ENCODE measurements at places on chromosomes 7 and 10.

GRCh38 chr7:23544913-23545354, 13.2 kb upstream of the TRA2A start:
- DNase-seq, result peak; percentile 38

DNA sequence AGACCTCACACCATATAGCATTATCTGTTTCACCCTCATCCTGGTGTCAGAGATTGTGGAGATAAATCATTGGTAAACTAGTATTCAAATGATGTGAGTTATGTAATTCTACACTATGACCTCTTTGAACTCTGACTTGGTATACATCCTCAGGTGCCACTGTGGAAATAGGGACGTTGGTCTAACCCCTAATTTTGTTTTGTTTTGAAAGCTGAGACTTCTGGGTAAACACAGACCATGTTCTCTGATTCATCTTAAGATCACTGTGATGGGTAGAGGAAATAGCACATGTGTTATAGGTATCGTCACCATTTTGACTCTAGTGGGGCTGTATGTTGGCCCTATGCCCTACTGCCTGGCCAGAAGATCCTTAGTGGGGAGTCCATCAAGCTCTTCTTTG, 241.6 kb downstream of the CCDC7 start:
- no peak for DNase-seq

GRCh38 chr10:1961989-1962388, 224.7 kb upstream of the ADARB2 start:
- no peak for DNase-seq

DNA sequence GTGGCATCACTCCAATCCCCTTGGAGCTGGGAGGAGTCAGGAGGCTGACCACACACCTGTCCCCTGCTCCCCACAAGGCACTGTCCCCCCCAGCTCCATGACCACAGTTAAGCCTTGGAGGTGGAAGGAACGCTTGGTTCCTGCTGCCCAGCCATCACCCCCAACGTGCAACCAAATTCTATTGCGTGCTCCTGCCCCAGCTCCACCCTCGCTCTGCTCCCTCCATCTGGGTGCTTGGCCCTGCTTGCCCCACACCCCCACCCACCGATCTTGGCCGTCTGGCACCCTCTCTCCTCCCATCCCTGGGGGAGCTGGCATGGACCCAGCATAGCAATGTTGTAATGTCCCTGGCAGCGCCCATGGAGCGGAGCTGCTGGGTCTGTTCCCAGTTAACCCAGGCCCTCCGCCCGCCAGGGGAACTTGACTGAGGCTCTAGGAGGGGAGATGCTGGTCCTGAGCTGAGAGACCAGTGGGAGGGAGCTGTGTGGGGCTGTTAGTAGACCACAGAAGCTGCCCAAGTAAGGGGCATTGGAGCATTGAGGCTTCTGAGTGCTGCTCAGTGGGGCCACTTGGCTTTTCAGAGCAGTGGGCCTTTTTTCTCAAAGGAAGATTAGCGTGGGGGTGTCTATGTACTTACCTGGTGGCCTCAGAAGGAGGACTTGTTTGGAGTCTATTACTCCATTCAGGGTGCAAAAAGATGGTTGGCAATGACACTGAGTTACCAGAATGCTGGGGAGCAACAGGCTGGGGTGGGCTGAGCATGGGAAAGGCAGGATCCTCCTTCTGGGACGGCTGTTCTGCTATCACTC, 1.1 kb downstream of the EPHB6 start:
- DNase-seq, result no peak

GRCh38 chr7:38476764-38477163, 154.4 kb downstream of the AMPH start:
- no peak for DNase-seq

GRCh38 chr10:106894692-106895091, 269.8 kb downstream of the SORCS1 start:
- DNase-seq, result no peak

GRCh38 chr7:95530881-95531280, 45.1 kb downstream of the ASB4 start:
- no peak for DNase-seq

GRCh38 chr10:131195558-131196159, 115.9 kb downstream of the TCERG1L start:
- DNase-seq, result no peak

DNA sequence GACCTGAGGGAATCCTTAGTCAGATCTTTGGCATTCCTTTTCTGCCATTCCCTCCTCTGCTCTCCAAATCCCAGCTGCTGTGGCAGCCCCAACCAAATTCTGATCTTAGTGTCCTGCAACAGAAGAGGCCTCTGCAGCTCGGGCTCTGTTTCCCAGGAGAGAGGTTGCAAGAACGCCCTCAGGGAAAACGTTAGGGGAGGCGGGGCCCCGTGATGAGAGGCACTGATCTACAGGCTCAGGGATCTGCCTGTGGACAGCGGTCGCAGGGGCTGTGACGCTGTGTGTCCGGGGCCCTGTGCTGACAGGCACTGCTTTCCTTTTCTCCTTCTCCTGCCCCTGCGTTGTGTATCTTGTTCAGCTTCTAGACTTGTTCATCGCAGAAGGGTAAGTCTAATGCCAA, 57.3 kb upstream of the DPYSL4 start:
- no peak for DNase-seq

GRCh38 chr7:105655067-105655466, 73.8 kb upstream of the EFCAB10 start:
- no peak for DNase-seq

- DNase-seq, result no peak
Measured at GRCh38 chr10:51156926-51157325, 82.6 kb downstream of the PRKG1 start.

GRCh38 chr10:24430591-24430990, 221.7 kb downstream of the KIAA1217 start:
- no peak for DNase-seq

DNA sequence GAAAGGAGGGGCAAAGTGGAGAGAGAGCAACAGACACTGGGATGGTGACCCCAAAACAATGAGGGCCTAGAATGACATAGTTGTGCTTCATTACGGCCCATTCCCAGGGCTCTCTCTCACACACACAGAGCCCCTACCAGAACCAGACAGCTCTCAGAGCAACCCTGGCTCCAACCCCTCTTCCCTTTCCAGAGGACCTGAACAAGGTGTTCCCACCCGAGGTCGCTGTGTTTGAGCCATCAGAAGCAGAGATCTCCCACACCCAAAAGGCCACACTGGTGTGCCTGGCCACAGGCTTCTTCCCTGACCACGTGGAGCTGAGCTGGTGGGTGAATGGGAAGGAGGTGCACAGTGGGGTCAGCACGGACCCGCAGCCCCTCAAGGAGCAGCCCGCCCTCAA, 20.7 kb downstream of the PRSS2 start:
- DNase-seq, result no peak

DNA sequence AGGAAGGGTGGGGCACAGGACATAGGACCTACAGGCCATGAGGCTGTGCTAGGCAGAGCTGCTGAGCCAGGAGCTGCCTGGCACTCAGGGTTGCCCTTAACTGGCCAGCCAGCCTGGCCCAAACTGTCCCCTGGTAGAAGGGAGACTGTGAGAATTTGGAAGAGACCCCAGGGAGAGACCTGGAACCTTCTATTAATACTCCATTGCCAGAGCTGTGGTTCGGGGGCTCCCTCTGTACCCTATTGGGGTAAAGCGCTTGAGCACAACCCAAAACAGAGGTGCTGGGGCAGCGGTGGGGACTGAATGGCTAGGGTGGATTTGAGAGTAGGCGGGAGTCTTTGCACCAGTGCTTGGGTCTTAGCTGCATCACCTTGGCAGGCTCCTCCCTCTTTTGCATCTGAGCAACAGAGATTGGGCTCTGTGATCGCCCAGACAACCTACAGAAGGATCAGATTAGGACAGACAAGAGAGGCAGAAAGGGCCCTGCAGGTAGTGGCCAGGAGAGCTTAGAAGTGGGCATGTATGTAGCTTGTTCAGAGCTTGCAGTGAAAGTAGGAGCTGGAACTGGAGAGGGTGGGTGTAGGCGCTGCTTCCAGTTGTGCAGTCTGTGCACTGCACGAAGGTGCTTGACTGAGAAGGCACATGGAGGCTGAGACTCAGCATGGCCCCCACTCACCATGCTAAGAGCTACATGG, 53.3 kb downstream of the ADCYAP1R1 start:
- DNase-seq, result no peak

GRCh38 chr7:75621124-75621523, 117.6 kb downstream of the HIP1 start:
- no peak for DNase-seq

GRCh38 chr10:86048571-86048970, 318.0 kb downstream of the GRID1 start:
- no peak for DNase-seq

DNA sequence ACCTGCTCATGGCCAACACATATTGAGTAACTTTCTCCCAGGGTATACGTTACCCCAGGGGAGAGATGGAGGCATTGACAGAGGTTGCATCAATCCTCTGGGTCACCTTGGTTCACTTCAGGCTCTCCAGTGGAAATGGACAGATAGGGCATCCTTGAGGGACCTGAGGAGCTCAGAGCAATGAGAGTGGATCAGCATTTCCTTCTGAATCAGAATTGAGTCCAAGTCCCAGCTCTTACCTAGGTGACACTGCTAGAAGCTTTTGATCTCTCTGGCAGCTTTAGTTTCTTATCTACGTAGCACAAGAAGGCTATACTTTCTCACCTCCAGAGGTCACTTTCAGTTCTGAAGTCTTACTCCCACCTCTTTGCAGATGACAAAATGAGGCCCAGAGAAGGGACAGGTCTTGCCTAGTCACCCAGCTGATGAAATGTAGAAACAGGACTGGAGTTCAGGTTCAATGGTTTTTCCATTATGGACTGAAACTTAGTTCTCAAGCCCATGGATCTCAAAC, 35.2 kb downstream of the PANK1 start:
- no peak for DNase-seq

GRCh38 chr10:94194256-94194655, 168.5 kb downstream of the NOC3L start:
- DNase-seq, result no peak

GRCh38 chr7:120586571-120586970, 271.4 kb downstream of the TSPAN12 start:
- DNase-seq, result no peak

GRCh38 chr7:36965625-36966024, 241.3 kb upstream of the AOAH start:
- no peak for DNase-seq

DNA sequence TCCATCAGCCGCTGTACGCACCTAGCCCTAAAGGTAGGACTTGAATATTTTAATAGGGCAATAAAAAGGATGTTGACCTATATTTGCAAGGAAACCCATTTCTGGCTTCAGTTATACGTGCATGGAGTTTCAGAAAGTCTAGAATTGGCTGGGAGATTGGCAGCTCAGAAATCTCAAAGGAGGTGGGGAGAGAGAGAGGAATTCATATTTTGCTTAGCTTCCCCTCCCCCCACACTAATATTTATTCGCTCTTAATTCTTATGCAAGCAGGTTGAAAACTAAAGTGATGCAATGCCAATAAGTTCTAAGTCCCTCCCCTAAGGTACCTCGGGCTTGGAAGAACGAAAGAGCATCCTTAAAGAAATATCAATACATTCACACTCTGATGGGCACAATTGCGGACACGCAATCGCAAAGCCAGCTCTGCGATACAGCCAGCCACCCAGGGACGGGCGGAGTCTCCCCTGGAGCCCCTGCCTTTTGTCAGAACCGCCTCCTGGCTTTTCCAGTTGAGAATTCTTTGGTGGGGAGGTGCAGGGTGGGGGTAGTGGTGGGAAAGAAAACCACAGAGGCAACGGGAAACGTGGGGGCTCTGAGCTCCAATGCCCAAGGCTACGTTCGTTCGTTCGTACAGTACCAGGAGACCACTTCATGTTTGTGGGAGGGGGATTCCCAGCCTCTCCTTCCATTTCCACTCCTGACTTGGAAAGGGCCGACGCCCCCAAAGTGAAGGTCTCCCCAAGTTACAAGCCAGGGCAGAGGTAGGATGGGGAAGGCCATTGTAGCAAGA, 1.3 kb downstream of the SHH start:
- DNase-seq, result no peak

DNA sequence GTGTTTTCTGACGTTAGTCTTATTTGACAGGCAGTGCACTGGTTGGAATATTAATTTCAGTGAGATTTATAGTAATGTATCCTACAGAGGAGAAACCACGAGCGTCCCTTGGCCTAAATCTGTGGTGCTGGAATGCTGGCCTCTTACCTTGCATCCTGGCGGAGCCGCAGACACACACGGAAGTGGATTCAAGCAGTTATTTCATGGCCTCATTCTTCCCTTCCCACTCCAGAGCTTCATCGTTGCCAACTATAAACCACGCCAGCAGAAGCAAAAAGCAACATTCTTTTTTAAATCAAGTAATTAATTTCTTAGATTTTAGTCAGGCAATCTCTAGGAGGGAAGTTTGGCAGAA, 13.1 kb downstream of the WIPI2 start:
- DNase-seq, result no peak

DNA sequence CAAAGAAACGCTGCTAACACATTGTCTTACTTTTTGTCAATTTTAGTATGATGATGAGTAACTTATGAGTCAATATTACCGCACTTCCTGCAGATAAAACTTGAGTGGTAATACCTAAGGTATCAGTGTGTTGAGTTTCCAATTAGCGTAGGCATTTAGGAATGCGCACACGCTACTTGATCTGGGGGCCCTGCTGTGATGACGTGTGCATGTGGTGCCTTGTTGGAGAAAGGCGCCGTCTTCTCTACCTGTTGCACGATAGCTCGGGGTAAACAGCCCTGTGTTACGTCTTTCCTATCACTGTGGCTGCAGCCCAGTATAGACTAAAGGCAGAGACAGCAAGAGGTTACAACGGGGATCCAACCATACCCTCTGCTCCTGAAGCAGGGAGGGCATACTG, 476.8 kb upstream of the ADARB2 start:
- DNase-seq, result peak; percentile 70

DNA sequence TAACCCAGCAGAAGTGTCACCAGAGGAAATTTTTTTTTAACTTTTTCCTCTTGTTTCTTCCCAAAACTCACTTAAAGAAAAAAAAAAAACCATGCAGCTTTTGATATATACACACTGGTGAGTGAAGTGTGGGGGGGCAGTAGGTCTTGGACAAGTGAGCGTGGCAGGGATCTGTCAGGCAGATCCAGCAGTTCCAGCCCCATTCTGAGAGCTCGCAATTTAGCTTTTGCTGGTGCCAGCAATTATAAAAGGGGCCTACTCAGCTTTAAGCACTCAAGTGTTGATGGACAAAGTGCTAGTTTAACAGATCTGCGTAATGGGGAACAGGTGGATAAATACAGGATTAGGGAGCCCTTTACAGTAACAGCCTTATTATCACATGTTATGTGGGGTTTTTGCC, 619.2 kb upstream of the GALNT17 start:
- DNase-seq, result no peak

- DNase-seq, result no peak
Measured at GRCh38 chr7:28028471-28028870, 152.1 kb downstream of the JAZF1 start.

GRCh38 chr7:41916450-41916927, 213.6 kb upstream of the INHBA start:
- peak; percentile 70 for DNase-seq

GRCh38 chr7:13849163-13849892, 140.1 kb downstream of the ETV1 start:
- DNase-seq, result no peak
